ENCODE measurements at places on chromosomes 13 and 19.

GRCh38 chr19:55426042-55426441 lies 17.1 kb downstream of the SHISA7 start:
- DNase-seq, result no peak

GRCh38 chr19:33392341-33393285 lies 19.1 kb downstream of the CEBPG start:
- DNase-seq, result no peak

- no peak for DNase-seq
These were observed 67.4 kb upstream of the EDNRB start for GRCh38 chr13:77985866-77986636.

DNA sequence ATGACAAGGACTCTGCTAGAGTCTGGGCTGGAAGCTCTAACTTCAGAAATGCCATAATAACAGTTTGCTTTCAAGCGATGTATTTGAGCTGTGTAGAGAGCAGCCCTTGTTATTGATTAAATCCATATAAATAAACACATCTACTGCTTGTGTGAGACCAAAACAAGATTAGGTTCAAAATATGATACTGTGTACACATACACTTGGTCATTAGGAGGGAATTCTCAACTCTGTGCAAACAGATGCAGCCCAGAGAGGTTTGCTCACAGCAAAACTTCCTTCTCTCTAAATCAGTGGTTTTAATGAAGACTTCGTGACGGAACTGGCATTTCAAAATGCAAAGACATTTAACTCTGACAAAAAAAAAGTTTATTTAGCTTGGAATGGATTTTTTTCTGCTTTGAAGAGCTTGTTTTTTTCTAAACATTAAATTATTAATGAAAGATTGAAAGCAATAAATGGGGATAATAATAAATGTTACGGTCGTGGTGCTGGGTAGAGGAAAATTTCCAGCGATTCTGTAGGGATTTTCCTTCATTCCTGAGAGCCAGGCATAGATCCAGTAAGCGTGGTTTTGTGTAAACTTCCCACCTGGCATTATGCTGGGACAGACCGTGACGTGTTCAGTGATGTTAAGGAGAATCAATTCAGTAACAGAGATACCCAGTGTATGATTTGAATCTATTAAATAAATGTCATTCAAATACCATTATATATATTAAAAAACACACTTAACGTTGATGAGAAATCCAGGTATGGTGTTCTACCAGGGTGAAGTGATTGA lies 213.7 kb downstream of the TEX29 start:
- DNase-seq, result no peak

GRCh38 chr13:44765001-44765471 lies 188.9 kb upstream of the TSC22D1 start:
- no peak for DNase-seq

- DNase-seq, result no peak
These were observed 4.2 kb downstream of the PTGIR start for GRCh38 chr19:46620716-46621115.

DNA sequence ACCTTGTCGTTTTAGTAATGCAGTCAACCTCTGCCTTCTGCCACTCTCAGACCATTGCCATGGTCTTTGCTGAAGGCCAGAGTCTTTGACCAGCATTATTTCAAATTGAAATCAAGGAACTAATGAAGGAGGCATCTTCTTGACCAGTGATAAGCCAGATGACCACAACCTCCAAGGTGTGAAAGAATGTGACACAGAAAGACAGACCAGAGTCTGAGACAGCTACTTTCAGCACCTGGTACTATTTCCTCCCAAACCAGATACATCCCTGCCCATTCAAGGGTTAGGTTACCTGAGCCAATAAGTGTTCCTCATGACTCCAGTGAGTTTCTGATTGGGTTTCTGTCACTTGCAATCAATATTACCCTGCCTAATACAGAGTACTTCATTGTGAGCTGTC lies 20.3 kb upstream of the RNASEH2B start:
- no peak for DNase-seq

DNA sequence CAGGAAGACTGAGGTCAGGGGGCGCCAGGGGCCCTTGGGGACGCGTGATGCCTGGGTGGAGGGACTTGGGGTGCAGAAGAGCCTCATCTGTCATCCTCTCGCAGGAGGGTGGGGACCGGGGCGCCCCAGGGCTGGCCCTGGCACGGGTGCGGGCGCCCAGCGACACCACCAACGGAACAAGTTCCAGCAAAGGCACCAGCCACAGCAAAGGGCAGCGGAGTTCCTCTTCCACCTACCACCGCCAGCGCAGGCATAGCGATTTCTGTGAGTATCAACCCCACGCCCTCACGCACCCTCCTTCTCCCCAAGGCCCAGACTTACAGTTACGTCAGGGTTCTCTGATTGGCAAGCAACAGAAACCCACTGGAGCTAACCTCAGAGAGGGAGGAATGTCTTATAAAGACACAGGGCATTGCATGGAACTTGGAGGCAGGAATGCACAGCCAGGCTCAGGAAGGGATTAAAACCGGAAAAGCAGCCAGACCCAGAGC lies 29.4 kb downstream of the MARK4 start:
- no peak for DNase-seq

GRCh38 chr13:87302931-87303330 lies 368.2 kb upstream of the SLITRK5 start:
- no peak for DNase-seq

DNA sequence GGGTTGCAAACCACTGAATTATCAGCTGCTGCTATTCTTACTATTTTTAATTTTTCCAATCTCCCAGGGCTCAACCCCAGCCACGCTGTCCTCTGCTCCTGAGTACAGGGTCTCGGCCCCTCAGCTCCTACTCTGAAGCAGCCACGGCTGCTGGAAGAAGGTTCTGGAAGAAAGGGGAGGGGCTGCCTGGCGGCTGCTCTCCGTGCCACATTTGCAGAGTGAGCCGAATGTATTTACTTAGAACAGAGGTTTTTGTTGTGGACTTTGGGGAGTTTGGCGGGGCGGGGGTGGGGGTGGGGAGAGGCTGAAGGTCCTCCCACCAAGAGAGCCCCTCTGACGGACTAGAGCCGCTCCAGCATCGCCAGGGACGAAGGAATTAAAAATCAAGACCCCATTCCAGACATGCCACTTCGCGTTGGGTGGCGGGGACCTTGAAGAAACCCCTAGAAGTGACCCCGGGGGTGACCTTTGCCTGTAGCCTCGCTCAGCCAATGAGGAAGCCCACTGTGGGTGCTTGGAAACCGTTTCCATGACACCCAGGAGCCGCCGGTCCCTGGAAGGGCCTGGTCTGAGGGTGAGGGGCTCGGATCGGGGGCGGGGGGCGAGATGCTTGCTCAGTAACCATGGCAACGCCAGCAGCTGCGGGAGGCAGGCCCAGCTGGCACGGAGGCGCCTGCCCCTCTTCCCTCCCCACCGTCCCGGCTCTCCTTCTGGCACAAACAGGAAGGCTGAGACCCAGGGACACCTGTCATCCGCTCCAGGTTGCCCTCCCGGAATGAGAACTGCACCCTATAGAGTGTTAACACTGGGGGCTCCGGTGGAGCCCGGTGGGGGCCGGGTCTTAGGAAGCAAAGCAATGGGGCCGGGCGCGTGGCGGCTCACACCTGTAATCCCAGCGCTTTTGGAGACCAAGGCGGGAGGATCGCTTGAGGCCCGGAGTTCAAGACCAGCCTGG lies 54.2 kb upstream of the PTPRS start:
- DNase-seq, result no peak

DNA sequence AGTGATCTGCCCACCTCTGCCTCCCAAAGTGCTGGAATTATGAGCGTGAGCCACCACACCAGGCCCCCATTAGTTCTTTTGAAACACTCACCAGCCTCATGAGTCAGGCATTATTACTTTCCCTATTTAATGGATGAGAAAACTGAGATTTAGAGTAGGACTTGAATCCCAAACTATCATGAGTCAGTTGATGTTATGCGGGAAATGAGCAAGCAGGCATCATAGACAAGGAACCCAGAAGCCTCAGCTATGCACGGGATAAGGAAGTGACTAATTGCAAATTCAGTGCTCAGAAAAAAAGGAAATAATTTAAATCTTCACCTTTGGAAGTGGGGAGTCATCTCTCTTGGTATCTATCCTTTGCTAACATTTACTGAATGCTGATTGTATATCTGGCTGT lies 217.5 kb downstream of the ABCC4 start:
- no peak for DNase-seq

DNA sequence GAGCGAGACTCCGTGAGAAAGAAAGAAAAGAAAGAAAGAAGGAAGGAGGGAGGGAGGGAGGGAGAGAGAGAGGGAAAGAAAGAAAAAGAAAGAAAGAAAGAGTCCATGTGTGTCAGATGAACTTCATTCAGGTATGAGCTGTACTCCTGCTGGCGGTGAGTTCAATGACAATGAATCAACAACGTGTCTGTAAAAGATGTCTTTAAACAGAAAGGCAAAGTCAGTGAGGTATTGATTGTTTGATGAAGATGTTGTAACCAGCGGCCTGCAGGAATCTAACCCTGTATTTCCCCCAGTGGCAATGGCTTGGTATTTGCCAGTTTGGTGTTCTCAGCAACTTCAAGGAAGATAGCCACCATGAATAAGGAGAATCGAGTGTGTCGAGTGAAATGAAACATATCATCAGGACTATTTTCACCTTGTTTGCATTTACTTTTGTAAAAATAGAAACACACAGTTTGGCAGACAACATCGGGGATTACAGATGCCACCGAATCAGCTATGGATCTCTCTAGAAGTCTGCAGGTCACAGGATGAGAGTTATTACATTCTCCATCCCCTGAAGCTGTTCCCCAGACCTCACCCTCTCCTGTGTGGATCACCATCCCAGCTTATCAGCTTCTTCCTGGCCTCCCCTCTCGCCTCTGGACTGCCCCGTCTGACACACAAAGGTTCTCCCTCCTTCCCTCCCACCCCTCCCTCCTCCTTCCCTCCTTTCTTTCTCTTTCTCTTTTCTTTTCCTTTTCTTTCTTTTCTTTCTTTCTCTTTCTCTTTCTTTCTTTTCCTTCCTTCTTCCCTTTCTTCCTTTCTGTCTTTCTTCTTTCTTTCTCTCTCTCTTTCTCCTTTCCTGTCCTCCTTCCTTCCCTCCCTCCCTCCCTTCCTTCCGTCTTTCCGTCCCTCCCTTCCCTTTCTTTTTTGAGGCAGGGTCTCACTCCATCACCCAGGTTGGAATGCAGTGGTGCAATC lies 8.2 kb upstream of the SBK3 start:
- no peak for DNase-seq

DNA sequence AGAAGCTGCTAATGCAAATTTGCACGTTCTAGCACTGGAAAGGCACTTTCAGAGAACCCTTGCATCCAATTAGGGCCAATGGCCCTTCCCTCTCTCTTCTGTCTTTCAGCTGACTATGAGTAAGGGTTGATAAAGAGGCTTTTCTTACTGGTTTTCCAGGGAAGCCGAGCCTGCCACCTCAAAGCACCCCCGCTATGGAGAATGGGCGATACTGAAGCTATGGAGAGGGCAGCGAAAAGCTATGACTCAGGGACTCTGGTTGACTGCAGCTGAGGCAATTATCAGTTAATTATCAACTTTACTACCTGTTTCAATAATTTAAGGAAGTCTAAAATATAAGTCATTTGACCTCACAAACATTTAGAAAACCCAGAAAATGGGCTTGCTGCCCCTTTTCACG lies 115.8 kb downstream of the TRPC4 start:
- no peak for DNase-seq

- DNase-seq, result peak; percentile 65
These were observed at the start of gene WTIP for GRCh38 chr19:34480971-34481841. TSS of gene WTIP (plus strand) at chr19:34481758. CDS start at chr19:34481975, 217 bp downstream.

DNA sequence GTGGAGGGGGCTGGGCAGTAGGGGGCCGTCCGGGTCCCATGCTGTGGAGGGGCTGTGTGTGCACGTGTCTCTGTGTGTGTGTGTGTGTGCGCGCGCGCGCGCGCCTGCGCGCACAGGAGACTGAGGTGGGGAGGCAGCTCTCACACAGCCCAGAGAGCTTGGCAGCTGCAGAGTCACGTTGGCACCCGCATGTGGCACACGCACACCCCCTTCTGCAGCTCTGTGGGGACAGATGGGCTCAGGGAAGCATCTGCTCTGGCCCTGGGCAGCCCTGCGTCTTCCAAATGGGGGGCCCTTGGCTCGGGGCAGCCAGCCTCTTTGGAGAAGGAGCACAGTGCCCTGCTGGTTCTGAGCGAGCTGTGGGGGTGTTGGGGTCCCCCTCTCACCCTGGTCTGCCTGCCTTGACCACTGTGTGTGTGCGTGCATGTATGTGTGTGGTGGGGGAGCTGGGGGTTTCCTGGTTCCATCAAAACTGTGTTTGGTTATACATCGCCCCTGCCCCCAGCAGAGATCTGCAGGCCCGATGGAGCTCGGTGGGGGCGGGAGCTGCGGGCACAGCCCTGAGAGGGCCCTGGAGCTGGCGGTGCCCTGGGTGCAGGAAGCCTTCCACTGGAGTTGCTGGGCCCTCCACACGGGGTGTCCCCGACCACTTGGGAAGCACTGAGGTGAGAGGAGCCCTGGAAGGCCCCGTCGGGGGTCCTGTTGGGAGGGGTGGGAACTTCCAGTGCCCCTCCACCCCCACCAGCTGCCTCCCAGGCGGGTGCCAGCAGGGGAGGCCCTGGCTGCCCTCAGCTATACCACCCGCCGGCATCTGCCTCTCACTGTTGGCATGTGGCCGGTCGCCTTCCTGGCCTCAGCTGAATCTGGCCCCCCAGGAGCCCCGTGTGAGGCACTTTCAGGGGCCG lies 67.1 kb downstream of the KDM4B start:
- no peak for DNase-seq

DNA sequence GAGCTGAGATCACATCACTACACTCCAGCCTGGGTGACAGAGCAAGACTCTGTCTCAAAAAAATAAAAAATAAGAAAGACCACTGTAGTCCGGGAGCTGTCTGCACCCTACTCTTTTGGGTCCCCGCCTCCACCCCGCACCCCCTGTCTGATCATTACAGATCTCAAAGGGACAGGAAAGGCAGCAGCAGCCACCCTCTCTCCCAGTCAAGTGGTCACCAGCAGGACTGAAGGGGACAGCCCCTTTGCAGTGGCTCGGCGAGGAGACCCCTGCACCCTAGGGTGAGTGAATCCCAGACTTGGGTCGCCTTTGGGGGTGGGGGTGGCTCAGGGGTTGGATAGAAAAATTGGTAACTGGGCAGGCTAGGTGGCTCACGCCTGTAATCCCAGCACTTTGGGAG lies 12.5 kb upstream of the KCNN1 start:
- no peak for DNase-seq

DNA sequence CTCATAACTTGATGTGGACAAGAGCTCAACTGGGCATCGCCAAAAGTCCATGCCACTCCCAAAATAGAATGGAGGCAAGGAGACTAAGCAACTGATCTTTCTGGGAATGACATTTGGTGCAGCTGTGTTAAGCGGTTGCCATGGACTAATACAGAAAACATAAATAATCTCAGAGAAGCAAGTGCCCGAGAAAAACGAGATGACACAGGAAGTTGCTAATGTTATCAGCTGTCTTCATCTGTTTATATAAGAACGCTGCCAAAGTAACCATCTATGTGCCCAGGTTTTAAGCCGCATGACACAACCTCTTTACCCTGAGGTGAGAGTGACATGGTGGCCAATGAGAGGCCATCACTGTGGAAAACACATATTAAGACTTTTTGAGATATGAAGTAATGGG lies 54.9 kb upstream of the SACS start:
- no peak for DNase-seq

- DNase-seq, result no peak
These were observed 16.7 kb upstream of the COLGALT1 start for GRCh38 chr19:17538684-17539237.

GRCh38 chr19:44907613-44908012 lies 2.0 kb downstream of the APOE start:
- no peak for DNase-seq

GRCh38 chr13:28704919-28705318 lies 13.9 kb downstream of the SLC46A3 start:
- DNase-seq, result no peak

GRCh38 chr13:48234566-48235340 lies 1.7 kb downstream of the ITM2B start:
- no peak for DNase-seq

Measured in ureter (tissue), 1 donor.